ENCODE measurements at places on chromosomes 3 and 15. TPM values are rescaled to one million over a fixed set of nuclear protein-coding genes. Genes with fewer than 3 reads are reported as not detected.

The SNTN gene
- not detected for total RNA-seq

GRCh38 chr15:70476441-70476840 is 286.9 kb downstream of the UACA start:
- no peak for DNase-seq

DNA sequence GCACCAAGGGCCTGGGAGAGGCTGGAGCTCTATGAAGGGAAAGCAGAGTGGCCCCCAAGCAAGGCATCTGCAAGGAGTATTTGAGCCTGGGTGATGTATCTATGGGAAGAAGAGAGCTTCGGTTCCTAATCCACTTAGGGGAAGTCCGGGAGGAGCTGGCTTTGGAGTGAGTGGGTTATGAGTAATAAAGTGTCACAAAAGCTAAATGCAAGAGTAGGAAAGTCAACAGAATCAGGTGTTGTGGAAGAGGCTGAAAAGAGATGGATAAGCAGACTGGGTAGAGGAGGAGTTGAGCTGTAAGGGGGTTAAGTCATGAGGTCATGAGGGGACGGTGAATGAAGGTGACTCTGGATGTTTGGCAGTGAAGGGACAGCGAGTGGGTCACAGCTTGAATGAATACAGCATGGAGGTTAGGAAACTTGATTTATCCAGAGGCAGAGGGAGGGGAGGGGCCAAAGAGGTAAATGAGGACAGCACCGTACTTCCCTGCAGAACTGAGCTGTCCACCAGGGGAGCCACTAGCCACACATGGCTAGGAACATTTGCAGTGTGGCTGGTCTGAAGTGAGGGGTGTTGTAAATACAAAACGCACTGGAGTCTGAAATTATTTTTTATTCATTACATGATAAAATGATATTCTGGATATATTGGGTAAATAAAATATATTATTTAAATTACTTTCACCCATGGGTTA is 83.3 kb downstream of the ADCY5 start:
- DNase-seq, result no peak

DNA sequence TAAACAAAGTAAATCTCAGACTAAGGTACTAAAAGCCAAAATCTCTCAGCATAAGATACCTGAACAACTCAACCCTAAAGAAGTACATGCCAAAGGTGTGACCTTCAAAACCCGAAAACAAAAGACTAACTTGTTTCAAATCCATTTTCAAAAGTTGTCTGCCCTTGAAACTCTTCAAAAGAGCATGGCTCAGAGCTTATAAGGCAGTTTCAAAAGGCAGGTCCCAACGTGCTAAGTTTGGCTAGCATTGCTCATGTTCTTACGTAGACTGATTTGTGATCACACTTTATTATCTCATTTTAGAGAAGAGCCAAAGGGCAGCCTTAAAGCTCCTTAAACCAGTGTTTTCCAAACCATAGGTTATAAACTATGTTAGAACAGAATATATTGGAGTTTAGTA is 112.2 kb downstream of the FEZF2 start:
- no peak for DNase-seq

GRCh38 chr3:17201538-17201937 is 316.8 kb downstream of the PLCL2 start:
- DNase-seq, result no peak

GRCh38 chr3:81765400-81765799 is 4.0 kb upstream of the GBE1 start:
- no peak for DNase-seq

DNA sequence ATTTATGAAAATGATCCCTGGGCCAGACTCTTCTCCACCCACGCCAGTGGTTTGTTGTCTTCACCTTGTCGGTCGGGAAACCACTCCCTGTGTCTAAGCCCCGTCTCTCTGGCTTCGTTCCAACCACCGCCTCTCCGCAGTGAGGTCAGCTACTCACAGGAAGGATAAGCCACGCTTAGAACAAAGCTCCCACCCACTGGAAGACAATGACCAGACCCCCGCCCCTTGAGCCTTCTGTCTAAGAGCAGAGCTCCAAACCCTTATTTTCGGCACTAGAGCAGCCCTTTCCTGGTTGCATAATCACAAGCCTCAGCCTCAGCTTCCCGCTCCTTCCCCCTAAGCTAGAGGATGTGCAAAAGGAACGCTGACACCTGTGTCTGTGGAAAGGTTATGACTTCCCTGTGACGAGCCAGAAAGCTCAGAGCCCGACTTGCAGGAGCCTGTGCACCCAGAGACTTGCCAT is 114.9 kb upstream of the MEF2A start:
- peak; percentile 75 for DNase-seq

GRCh38 chr3:145357453-145357852 is 803.5 kb downstream of the PLOD2 start:
- peak; percentile 4 for DNase-seq

- DNase-seq, result no peak
Observed at GRCh38 chr3:163218336-163218735, 1721.7 kb downstream of the OTOL1 start.

The MUC13 gene
- total RNA-seq, result not detected

DNA sequence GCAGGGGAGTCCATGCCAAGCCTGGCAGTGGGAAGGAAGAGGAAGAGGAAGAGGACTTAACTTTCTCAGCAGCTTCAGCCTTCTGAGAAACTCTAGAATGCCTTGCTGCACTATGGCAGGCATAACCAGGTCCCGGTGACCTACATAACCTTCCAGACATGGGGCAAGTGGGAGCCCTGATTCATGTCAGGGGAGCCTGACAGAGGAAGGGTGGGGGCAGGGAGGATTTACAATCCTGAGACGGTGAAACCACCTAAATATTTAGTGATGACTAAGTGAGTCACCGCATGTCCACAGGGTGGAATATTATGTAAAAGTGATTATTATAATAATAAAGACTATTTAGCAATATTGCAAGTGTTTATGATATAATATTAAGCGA is 46.7 kb downstream of the AMOTL2 start:
- DNase-seq, result peak; percentile 40

DNA sequence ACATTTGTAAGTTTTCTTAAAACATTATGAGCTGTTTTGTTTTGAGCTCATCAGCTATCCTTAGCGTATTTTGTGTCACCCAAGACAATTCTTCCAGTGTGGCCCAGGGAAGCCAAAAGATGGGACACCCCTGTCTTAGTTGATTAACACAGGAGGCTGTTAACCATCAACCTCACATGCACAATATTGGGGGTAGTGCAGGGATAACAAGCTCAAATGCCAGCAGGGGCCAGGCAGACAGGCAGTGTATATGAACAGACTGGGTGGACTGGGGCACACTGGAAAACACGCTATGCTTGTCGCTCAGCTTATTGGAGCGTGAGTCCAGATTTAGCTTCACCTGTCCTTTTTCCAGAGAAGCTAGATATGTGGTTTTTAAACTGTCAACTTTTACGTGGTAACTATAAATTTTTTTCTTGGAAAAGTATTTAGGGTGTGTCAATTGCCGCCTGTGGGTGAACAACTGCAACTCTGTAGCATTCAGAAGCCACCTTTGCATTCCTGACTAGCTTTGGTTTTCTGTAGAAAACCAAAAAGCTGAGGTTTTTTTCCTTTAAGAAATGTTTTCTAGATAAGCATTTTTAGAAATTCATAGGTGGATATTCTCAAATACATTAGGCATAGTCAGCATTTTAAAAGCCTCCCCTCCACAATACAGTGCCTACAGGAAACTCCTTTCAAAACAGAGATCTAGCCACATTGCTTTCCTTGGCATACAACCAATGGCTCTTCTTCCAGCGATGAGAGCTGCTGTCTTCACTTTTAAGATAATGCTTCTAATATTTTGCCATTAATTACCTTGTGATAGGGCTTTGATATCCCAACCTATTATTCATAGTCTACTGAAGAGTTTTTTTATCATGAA is 14.6 kb downstream of the PSMD6 start:
- peak; percentile 81 for DNase-seq

DNA sequence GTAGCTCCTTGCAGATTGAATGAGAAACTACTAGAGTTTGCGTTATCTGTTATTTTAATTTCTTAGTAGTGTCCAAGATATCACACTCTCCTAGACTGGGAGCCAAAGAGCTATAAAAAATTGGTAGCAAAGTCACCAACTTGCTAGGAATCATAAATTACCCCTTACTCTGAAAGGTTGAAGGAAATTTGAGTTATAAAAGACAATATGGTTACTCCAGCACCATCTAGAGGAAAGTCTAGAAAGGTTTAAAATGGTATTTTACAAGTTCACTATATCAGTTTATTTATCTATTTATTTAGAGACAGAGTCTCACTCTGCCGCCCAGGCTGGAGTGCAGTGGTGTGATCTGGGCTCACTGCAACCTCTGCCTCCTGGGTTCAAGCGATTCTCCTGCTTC is 121.6 kb downstream of the RBPMS2 start:
- DNase-seq, result peak; percentile 57

- DNase-seq, result no peak
Observed at GRCh38 chr3:184344579-184345316, 7.3 kb downstream of the FAM131A start.

The DET1 gene
- 5.2 TPM for total RNA-seq

GRCh38 chr3:42013691-42014457 is 52.0 kb upstream of the ULK4 start:
- DNase-seq, result no peak

GRCh38 chr15:69804786-69805185 is 292.9 kb downstream of the TLE3 start:
- no peak for DNase-seq

GRCh38 chr3:118472586-118472985 is 562.1 kb downstream of the IGSF11 start:
- no peak for DNase-seq

GRCh38 chr3:178562143-178562946 is 26.1 kb downstream of the KCNMB2 start:
- peak; percentile 42 for DNase-seq

The PRSS50 gene
- not detected for total RNA-seq

The RRP9 gene
- 30.1 TPM for total RNA-seq

The FOXL2NB gene
- not detected for total RNA-seq

- no peak for DNase-seq
Observed at GRCh38 chr15:81085898-81086297, 48.2 kb upstream of the CFAP161 start.

The ZIC1 gene
- total RNA-seq, result not detected

The C3orf85 gene
- not detected for total RNA-seq

The RTP4 gene
- total RNA-seq, result 0.22 TPM

The TMEM108 gene
- total RNA-seq, result 0.42 TPM

The GOLGA8T gene
- total RNA-seq, result not detected

DNA sequence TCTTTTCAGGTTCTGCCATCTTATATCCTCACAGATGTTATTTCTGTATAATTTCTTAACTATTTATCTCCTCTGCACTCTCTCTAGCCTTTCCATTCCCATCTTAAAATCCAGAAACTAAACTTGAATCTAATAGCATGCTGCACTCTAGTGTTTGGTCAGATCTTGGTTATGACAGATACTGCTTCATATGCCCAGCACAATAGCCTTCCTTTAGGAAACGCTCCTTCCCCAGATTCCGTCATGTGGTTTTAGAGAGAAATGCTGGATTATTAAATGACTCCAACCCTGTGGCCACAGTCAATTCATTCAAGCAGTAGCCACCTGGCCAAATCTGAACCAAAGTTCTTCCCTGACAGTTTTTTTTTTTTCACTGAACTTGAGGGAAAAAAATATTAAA is 19.4 kb downstream of the RASGRP1 start:
- no peak for DNase-seq

The SLC27A2 gene
- total RNA-seq, result not detected

The FBXW12 gene
- total RNA-seq, result not detected

The PATL2 gene
- total RNA-seq, result not detected

DNA sequence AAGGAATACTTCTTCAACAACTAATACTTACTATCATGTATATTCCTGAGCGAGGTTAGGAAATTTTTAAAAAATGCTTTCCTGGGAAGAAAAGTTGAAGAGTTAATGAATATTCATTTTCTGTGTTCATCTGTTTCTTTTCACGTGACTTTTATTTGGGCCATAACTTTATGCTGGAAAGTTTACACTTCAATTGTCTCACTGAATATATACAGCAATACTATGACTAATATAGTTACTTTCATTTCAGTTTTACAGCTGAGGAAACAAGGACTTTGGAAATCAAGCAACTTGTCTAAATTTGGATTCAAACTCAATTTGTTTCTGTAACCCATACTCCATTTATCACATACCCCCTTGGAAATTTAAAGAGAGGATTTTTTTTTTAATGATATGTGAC is 894.2 kb downstream of the ROBO1 start:
- DNase-seq, result peak; percentile 37

DNA sequence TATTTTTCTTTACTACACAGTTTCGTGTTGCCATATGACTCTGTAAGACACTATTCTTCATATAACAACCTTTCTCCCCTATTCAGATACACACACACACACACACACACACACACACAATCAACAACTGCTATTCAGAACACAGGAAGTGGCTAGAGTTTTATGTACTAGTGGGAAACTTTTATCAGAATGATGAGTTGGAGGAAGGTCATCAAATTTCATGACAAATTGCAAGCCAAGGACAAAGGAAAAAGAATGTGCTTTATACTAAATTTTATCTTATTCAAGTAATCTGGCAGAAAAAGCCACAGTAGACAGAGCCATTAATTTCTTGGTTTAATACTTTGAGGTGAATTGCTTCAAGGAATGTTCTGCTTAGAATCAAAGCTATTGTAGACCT is 899.8 kb downstream of the ROBO2 start:
- DNase-seq, result no peak

The LRTM1 gene
- total RNA-seq, result not detected

DNA sequence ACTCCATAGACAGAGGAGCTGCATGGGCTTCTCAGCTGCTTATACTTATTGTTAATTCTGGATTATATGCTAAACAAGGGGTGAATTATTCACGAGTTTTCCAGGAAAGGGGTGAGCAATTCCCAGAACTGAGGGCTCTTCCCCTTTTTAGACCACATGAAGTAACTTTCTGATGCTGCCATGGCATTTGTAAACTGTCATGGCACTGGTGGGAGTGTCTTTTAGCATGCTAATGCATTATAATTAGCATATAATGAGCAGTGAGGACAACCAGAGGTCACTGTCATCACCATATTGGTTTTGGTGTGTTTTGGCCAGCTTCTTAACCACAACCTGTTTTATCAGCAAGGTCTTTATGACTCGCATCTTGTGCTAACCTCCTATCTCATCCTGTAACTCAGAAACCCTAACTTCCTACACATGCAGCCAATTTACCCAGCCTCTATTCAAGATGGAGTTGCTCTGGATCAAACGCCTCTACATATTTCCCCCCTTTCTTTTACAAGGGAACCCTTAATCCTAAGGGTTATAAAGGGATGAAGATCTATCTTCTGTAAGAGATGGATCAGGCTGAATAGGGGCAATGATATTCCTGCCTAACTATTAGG is 12.1 kb upstream of the DMXL2 start:
- DNase-seq, result no peak

GRCh38 chr3:117017135-117017894 is 307.7 kb downstream of the TUSC7 start:
- DNase-seq, result no peak

The TM4SF4 gene
- not detected for total RNA-seq

DNA sequence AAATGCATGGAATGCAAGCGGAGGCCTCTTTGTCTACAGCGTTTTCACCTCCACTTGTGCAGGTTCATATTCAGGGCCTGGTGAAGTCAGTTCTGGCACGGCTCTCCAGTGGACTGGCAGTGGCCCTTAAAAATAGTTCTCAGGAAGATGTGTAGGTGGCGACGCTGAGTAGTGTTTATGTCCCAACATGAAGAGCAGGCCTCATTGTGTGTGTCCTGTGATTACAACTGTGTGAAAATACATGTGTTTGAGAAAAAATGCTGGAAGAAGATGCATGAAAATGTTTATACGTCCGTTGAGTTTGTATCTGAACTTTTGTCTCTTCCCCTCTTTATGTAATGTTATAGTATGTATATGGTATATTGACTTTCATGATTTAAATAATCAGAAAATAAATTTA is 7.2 kb downstream of the LIPC start:
- DNase-seq, result peak; percentile 72

GRCh38 chr3:128315313-128315712 is 151.4 kb downstream of the DNAJB8 start:
- no peak for DNase-seq

GRCh38 chr15:92492551-92493115 is 99.0 kb downstream of the ST8SIA2 start:
- no peak for DNase-seq
